ENCODE measurements at places on chromosomes 7 and 10.

- DNase-seq, result no peak
Observed at GRCh38 chr10:86649471-86650150, 4.7 kb upstream of the OPN4 start.

DNA sequence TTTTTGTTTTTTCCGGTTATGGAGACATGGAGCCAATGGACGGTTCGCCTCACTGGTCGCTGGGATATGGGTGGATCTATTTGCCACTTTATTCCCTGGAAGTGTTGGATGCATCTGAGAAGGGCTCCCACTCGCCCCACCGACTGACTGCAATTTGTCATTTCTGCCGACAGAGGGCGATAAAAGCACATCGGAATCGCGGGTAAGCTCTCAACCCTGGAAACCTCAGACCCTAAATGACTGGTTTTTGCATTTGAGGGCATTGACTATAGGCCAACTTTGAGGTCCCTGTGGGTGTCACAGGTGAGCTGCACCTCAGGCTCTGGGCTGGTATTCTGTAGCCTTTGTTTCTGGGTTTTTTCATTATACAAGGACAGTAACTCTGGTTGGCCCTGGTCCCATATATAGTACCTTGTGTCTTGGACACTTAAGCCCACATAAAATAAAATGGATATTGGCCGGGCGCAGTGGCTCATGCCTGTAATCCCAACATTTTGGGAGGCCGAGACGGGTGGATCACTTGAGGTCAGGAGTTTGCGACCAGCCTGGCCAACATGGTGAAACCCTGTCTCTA, 11.9 kb upstream of the OPALIN start:
- peak; percentile 12 for DNase-seq

DNA sequence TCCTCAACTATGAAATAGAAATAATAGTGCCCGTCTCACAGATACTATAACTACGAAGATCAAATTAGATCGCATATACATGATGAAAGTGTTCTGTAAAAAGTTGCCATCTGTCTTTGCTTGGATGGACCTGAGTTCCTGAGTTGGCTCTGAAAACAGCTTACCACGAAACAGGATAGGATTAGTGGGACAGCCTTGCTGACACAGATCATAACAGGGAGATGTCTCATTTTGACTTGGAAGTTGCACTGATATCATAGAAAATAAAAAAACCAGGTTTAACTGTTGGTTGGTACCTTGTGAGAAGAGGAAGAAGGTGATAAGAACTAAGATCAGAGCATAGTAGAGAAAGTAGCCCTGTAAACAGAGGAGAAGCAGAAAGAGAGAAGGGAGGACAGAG, 79.3 kb upstream of the AGBL3 start:
- no peak for DNase-seq

DNA sequence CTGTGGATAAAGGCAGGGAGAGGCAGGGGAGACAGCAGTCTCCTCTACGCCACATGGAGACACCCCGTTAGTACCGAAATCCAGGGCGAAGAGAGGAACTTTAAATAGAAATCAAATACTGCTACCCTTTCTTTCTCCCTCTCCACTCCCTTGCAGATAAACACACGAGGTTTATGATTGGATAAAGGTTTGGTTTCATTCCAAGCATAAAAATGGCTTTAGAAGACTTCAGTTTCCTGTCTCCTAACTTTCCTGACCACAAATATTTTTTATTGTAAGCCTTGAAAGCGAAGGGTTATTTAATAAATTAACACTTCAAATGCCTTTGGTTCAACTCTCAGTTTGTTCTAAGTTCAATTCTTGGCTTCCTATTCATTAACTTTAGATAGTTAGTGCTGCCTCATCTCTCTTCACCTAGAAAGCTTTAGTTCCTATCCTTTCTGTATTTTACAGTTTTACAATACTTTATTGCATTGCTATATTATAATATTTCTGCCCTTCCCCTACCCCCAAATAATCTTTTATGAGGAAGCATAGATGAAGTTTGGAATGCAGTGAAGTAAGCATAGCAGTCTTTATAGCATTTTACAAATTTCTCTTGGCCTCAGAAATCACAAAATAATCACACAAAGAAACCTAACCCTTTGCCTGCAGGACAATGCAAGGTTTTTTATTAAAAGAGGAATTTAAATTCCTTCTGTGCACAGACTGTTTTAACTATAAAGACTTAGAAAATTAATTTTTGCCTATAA, 31.5 kb upstream of the ARID5B start:
- no peak for DNase-seq

GRCh38 chr10:15620337-15620736, 99.4 kb downstream of the ITGA8 start:
- no peak for DNase-seq

DNA sequence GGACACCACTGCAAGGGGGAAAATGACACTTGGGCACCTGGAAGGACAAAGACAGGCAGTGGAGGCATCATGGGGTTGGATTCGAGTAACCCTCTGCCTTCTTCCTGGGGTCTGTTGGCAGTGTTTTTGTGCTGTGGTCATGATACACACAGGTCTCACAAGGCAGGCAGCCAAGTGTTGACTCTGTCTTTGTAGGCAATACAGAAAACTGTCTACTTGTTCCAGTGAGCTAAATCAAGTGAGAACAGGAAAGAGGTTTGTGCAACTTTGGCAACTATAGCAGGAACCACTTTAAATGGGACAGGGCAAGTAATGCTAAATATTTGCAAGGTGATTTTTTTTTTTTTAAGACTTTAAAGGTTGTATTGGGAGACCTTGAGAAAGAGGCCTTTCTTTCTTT, 578.6 kb upstream of the GALNT17 start:
- DNase-seq, result no peak

GRCh38 chr10:133379152-133379800, at the start of gene PAOX:
PAOX (plus strand) TSS chr10:133379262; CDS start chr10:133379317, 55 bp downstream.
- DNase-seq, result no peak

- no peak for DNase-seq
Observed at GRCh38 chr10:11183015-11183414, 165.3 kb downstream of the CELF2 start.

DNA sequence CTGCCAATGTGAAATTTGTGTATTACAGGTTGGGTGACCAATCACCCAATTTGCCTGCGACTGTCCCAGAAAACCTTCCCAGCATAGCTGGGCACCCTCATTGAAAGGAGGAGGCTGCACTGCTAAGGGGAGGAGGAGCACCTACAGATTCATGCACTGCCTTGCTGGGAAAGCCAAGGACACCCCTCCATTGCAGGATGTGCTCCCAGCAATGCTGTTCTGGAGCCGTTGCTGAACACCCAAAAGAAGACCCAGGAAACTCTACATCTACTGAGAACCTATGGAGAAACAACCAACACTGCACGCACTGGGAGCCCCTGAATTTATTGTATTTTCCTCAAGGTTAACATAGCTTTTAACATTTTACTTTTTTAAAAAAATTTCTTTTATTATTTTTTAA, 238.2 kb upstream of the GRB10 start:
- no peak for DNase-seq

- no peak for DNase-seq
Observed at GRCh38 chr10:22702348-22702747, 12.0 kb downstream of the PIP4K2A start.

GRCh38 chr7:7706556-7707172, 11.7 kb downstream of the RPA3 start:
- no peak for DNase-seq

DNA sequence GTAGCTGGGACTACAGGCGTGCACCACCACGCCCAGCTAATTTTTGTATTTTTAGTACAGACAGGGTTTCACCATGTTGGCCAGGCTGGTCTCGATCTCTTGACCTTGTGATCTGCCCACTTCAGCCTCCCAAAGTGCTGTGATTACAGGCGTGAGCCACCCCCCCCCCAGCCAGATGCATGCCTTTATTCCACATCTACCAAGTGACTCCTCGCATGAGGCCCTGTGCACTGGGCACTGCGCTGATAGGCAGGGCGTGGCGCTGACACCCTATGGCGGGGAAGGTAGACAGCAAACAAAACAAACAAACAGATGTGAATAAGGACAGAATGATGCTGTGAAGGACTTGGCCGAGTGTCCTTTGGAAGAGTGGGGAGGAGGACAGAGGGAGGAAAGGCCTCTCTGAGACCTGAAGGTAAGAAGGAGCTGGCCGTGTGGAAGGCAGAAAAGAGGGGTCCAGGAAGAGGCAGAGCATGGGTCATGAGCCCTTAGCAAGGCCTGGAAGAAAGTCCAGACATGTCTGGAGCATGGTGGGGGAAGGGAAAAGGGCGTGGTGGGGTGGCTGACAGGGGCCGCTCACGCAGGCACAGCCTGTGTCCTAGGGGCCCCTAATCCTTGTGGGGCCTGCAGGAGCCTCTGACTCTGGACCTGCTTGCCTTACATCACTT, 47.5 kb upstream of the CACUL1 start:
- DNase-seq, result no peak

DNA sequence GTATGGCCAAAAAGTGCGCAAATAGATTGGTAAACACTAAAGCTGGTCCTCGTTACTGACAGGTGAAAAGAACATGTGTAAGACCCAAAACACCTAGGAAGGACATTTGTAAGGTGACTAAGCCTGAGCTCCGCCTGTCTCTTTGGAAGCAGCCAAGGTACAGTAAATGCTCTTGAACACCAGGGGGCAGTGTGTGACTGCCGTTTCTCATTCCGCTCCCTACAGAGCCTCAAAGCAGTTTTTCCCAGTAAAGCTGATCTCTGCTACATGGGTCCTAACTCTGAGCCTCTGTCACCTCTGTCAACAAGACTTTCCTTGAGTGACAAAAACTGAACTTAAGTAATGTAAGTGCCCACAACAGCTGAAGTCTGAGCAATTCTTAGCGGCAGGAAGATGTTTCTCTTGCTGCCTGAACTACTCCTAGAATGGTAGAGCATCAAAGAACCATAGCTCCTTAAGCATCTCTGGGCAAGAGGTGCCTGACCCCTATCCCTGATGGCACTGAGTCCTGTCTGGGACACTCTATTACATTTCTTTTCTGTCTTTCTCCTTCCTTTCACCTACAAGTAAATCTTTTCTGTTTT, 238.0 kb upstream of the INHBA start:
- peak; percentile 1 for DNase-seq

GRCh38 chr7:44134943-44135628, 6.0 kb downstream of the MYL7 start:
- DNase-seq, result no peak

DNA sequence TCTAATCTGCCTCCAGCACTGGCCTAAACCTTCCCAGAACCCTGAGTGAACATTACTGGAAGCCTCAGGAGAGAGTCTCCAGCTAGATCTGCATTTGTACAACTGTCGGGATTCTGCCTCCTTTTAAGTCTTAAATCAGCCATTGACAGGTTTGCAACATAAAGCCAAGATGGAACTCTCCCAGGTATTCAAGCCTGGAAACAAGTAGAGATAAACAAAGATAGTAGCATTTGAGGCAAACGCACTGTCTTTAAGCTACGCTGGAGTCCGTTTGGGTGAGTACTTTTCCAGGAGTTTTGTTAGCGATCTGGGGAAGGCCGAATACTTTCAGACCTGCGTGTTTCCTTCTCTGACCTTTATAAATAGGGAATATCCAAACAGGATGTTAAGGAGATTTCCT, 317.2 kb upstream of the FZD8 start:
- DNase-seq, result no peak

GRCh38 chr7:98869027-98869596, 702 bp downstream of the TMEM130 start:
- DNase-seq, result no peak

- DNase-seq, result no peak
Observed at GRCh38 chr7:26594553-26594952, 269.8 kb downstream of the SKAP2 start.

DNA sequence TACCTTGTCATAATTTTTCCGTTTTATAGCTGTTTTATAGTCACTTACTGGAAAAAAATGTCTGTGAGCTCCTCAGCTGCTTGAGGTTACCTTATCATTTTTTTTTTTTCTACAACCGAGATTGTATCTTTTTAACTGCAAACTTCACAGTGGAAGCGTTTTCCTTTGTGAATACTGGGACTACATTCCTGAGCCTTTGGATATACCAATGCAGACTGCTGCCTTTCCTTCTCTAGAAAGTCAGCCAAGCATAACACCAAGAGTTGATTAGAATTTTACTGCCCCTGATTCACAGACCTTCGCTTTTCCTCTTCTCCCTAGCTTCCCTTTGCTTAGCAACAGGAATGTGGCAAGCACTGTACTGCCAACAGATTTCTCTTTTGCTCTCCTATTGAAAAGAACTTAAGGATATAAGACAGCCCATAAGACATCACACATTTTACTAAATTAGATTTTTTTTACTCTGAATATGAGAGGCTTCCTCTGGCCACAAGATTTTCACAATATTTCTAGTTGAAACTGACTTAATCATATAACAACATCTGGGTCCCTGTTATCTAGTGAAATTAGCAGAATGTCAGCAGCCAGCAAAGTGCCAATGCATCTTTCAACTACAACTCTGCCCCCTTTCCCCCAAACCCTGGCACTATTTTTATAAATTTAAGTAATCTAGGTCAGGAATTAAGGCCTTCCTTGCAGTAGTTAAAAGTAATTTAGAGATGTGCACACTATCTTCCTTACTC, 170.6 kb downstream of the PRKG1 start:
- DNase-seq, result no peak

- no peak for DNase-seq
Observed at GRCh38 chr7:36509962-36510361, 120.3 kb downstream of the ANLN start.

GRCh38 chr10:53491774-53492173, 719.2 kb upstream of the MBL2 start:
- DNase-seq, result no peak

DNA sequence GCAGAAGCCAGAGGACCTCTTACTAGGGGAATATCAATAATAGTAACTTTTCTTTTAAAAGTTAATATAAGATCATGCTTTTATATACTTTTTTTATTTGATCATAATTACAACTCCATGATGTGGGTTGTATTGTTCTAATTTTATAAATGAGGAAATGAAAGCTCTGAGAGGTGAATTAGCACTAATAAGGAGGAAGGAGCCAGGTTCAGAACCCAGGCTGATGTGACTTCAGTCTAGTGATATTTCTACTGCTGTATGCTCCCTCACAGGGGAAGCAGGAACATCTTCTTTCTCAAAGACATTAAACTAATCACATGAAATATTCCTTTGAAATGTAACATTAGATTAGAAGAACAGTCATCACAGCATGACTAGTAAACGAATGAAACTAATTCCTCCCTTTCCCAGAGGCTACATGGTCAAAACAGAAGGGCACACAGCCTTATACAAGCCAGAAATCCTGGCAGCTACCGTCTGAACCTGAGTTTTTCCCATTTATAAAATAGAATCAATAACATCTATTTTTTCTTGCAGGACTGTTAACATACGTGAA, 81.4 kb upstream of the GJD4 start:
- no peak for DNase-seq

- no peak for DNase-seq
Observed at GRCh38 chr10:128744811-128745305, 618.6 kb upstream of the MKI67 start.

- no peak for DNase-seq
Observed at GRCh38 chr10:5666008-5666840, at the start of gene ASB13. ASB13 (minus strand) TSS chr10:5666595; CDS start chr10:5666551, 44 bp downstream.

All from activated naive CD4-positive, alpha-beta T cell (primary cell).